ENCODE measurements at places on chromosomes 16 and 17.

DNA sequence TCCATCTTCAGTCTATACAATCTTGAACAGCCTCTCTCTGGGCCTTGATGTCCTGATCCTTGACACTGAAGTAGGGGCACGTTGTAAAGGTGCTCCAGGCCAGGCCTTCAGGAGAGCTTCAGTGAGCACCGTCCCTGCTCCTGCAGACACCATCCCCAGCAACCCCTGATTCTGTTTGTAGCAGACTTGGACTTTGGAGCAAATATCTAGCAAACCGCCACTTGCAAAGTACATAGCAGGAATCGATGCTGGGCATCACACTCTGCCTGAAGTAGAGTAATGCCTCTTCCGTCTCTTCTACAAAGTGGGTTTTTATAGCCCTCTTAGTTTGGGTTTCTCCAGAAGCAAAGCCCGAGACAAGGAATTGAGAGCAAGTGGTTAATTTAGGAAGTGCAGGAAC is 169.1 kb downstream of the SALL1 start:
- no peak for DNase-seq

- no peak for DNase-seq
Measured at GRCh38 chr17:34755981-34756636, 176.7 kb downstream of the TMEM132E start.

DNA sequence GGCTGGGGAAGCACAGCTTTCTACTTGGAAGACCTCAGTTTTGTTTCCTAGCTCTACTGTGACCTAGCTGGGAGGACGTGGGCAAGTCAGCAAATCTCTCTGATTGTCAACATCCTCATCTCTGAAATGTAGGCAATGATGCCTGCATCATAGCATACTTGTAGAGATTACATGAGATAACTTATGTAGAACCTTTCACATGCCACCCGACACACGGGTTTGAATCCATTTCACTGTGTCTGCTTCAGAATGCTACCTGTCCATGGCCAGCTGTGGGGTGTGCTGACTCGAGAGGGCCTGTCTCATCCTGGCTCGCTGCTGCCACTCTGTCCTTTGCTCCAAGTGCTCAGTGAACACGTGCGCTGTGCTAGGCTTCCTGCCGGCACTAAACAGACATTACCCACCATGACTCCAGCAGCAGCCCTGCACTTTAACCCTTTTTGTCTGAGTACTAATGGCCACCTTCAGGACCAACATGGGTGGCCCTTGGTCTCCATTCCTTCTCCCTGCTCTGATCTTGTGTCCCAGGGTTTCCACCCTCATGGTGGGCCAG is 7.4 kb downstream of the ADAP2 start:
- no peak for DNase-seq

GRCh38 chr17:83086907-83087787 is 7.7 kb downstream of the METRNL start:
- DNase-seq = no peak

- no peak for DNase-seq
Measured at GRCh38 chr16:5041600-5042133, 7.9 kb upstream of the NAGPA start.

- DNase-seq = no peak
Measured at GRCh38 chr17:48925251-48925990, 17.2 kb downstream of the UBE2Z start.

DNA sequence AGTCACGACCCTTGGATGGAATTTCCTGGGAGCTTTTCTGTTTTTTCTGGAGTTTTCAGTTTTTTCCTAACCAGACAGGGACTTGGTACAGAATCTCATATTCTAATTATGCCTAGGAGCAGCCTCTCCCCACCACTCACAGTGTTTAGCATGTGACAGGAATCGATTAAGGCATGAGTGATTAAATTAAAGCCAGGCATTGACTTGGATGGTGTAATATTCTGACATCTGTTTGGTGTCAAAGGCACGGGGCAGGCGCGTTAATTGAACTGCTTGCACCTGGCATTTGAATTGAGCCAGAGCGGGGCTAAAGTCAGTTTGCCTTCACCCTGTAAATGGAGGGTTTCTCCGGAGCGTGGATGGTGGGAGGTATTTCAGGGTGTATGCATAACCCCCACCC is 11.9 kb downstream of the MAPT start:
- DNase-seq = no peak

GRCh38 chr17:19342611-19343255 is 19.8 kb downstream of the B9D1 start:
- DNase-seq = no peak

DNA sequence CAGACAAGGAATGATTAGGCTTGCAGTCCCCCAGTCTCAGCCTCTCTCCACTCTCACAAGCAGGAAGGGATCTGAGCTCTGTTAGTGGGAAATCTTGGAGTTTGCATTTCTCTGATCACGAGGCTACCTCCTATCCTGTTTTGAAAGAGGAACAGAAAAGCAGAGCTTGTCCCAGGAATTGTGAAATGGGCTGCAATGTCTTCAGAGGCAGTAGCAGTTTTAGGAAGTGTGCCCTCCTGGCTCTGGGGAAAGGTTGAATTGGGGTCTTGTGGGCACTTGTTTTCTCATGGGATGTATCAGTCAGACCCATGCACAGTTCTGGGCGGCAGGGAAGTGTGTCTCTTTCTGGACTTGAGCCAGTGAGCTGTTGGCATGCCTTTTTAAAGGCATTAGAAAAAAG is 22.8 kb downstream of the NUP85 start:
- DNase-seq = no peak

- no peak for DNase-seq
Measured at GRCh38 chr17:82686366-82687324, 11.9 kb downstream of the RAB40B start.

GRCh38 chr17:63809970-63810369 is 17.3 kb upstream of the PSMC5 start:
- DNase-seq = peak; percentile 1

DNA sequence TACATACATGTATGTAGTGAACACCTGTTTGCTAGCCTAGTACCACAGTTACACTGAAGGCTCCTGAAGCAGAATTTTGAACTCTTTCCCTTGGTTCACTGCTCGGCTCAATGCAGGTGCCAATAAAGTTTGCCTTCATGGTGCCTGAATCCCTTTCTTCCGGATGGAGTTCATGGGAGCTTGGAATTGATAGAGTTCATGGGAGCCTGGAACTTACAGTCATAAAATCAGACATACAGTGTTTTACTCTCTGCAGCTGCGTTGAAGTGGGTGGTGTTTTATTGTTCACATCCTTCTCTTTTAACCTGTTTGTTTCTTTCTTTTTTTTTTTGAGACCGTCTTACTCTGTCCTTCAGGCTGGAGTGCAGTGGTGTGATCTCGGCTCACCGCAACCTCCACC is 29.2 kb upstream of the ABR start:
- DNase-seq = no peak

GRCh38 chr16:78098087-78098486 is 1.4 kb upstream of the WWOX start:
- DNase-seq = no peak

GRCh38 chr17:13114601-13115031 is 96.8 kb upstream of the ELAC2 start:
- DNase-seq = peak; percentile 39
